HCEC 1CT (cell line): ENCODE measurements at places on chromosomes 11 and 22.
A peak's percentile ranks its signal among the peaks of the same experiment; 100 is the strongest.

DNA sequence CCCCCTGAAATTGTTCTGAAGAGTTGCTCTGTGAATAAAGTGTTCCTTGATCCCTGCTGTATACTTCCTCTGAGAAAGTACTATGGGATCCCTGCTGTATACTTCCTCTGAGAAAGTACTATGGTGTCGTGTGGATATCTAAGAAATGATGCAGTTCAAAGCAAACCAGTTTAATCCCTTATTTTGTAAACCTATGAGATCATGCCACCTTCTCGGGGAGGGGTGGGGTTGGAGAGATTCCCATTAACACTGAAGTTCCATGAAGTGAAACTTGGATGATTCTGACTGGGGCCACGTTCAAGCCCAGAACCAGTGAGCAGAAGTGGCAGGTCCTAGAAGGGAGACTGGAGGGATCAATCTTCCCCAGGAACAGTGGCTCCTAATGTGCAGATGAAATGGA, 13.0 kb upstream of the TP53AIP1 start:
- DNase-seq = no peak

DNA sequence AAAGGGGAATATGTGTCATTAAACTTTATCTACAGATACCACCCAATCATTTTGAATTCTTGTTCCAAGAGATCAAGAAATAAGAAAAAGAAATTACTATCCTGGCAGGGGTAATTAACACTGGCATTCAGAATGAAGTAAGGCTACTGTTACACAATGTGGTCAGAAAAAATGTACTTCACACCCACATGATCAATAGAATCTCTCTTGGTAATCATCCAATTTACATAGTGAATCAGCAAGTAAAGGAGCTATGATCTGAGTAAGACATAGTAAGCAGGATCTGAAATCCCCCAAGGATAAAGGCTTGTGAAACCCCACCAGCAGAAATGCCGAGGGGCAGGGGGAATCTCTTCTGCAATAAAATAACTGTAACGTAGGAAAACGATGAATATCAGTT, 466.5 kb downstream of the FAM181B start:
- no peak for DNase-seq

DNA sequence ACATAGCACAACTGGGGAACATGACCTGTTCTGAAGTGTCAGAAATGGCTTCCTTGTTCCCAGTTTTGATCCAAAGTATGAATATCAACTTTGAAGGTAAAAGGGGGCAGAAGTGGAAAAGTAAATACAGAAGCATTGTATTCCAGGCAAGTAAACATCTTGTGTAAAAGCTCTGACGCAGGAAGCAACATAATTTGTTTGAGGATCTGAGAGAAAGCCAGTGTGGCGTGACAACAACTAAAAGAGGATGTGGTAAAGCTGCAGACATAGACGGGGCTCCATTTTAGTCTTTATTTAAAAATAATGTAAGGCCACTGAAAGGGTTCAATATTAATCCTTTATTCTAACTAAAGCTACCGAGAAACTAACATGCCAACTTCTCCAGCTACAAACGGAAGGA, 310.2 kb downstream of the DLG2 start:
- no peak for DNase-seq

GRCh38 chr11:122019908-122020694, 95.9 kb downstream of the BLID start:
- no peak for DNase-seq

- DNase-seq = no peak
Observed at GRCh38 chr11:93861808-93862207, 11.4 kb upstream of the VSTM5 start.

GRCh38 chr11:96055706-96056387, 131.9 kb upstream of the MTMR2 start:
- DNase-seq = peak; percentile 78

GRCh38 chr11:35282221-35282882, 137.0 kb downstream of the SLC1A2 start:
- peak; percentile 72 for DNase-seq
